ENCODE measurements at places on chromosomes 7 and 10.
A peak's percentile ranks its signal among the peaks of the same experiment; 100 is the strongest.

- no peak for DNase-seq
Measured at GRCh38 chr10:103789161-103789560, 66.2 kb downstream of the SH3PXD2A start.

GRCh38 chr7:16667355-16667754 lies 21.4 kb downstream of the BZW2 start:
- no peak for DNase-seq

GRCh38 chr7:152093717-152094116 lies 68.2 kb downstream of the GALNT11 start:
- DNase-seq = no peak

GRCh38 chr7:30423788-30424505 lies 54.6 kb downstream of the NOD1 start:
- DNase-seq = no peak

GRCh38 chr10:133158437-133158755 lies 1.6 kb upstream of the KNDC1 start:
- DNase-seq = no peak

GRCh38 chr10:44752451-44753441 lies 158.4 kb upstream of the TMEM72 start:
- DNase-seq = no peak

DNA sequence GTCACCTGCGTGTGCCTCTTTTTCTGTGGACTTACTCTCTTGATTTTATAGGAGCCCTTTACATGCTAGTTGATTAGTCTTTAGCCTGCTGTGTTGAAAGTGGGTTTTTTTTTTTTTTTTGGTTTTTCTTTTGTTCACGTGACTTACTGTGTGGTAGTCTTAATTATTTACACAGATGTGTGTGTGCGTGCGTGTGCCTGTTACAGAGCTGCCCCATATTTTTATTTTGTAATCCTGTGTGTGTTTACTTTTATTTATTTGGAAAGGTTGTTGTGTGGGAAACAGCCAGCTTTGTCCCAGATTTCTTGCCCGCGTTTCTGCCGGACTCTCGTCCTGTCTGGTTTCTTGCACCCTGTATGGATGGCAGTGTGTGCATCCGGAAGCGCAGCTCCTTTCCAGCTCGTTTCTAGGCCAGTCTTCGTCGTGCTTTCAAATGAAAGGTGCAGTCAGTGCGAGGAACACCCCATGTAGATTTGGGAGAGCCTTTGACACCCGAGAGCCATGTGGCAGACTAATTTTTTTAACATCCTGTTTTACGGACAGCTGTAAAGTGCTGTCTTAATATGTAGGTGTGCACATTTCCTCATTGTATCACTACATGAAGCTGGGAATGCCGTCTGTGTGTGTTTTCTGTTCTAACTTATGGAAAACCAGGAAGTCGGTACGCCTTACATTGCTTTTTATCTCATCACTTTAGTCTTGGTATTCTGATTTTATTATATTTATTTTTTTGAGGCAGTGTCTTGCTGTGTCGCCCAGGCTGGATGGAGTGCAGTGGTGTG lies 55.6 kb downstream of the DNAJB6 start:
- DNase-seq = no peak

DNA sequence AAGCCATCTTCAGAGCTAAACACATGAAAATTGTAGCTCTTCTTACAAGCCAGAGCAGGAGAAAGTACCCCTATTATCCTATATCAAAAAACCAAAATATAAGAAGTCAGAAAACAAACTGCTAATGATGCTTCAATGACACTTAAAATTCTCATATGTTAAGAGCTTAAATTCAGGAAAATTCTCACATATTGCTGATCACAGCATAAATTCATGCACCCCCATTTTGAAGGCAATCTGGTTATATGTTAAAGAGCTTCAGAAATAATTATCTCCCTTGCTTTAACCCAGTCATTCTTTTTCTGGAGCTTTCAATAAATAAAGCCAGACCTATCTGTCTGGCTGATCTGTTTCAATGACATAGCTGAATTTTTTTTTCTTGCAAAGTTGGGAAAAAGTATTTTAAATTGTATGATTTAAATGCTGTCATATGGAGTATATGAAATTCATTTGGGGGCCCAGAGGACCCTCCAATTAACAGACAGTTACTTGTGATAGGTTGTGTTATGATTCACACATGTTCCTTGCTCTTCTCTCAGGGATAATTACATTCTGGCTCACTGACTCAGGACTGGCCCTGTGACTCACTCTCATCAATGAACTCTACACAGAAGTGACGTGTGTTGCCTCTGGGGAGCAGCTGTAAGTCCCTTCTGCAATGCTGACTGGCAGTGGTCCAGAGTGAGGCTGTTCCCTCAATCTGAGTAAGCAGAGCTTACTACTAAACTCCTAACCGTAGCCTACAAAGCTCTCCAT lies 85.2 kb downstream of the HGF start:
- DNase-seq = no peak

- no peak for DNase-seq
Measured at GRCh38 chr10:90592638-90593302, 265.1 kb downstream of the HTR7 start.

GRCh38 chr7:131014906-131015656 lies 281.1 kb upstream of the KLF14 start:
- no peak for DNase-seq

DNA sequence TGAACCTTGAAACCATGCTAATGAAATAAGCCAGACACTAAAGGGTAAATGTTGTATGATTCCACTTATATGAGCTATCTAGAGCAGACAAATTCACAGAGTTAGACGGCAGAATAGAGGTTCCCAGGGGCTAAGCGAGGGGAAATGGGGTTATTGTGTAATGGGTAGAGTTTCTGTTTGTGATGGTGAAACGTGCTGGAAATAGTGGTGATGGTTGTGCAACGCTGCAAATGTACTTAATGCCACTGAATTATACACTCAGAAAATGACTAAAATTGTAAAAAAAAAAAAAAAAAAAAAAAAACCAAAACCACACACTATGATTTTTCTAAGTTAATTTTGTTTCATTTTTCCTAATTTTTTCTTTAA lies 30.0 kb downstream of the SFXN4 start:
- DNase-seq = peak; percentile 28

DNA sequence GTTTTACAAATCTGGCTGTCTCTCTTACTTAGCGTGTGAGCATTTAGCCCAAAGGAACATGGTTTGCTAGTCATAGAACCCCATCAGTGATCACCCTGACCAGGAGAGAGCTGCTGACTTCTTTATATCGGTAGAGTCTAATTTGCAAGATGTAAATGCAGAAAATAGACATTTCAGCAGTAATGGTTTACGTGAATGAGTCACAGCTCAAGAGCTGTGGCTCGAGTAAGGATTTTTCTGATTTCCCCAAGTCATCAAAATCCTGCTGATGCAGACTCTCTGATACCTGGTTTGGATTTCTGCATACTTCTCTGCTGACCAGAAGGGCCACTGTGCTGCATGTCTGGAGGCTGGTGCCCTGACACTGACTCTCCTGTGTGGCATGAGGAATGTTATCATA lies 25.7 kb downstream of the NUB1 start:
- DNase-seq = no peak

DNA sequence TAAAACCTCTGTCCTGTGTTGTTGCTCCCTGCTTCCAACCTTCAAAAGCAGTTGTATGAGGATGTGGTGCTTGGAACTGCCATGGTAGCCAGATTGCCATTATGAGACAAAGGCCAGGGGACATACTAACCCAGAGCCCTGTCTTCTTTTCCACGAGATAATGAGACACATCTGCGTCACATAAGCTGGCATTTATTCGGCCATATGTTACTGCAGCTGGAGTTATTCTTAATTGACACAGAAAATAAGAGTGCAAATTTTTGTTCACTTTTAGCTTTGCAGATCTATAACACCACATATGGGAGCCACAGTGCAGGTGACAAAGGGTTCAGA lies 15.5 kb upstream of the PDLIM1 start:
- DNase-seq = no peak

- DNase-seq = no peak
Measured at GRCh38 chr7:16062269-16062668, 359.1 kb downstream of the CRPPA start.

- no peak for DNase-seq
Measured at GRCh38 chr7:79064187-79064823, 389.2 kb downstream of the MAGI2 start.

DNA sequence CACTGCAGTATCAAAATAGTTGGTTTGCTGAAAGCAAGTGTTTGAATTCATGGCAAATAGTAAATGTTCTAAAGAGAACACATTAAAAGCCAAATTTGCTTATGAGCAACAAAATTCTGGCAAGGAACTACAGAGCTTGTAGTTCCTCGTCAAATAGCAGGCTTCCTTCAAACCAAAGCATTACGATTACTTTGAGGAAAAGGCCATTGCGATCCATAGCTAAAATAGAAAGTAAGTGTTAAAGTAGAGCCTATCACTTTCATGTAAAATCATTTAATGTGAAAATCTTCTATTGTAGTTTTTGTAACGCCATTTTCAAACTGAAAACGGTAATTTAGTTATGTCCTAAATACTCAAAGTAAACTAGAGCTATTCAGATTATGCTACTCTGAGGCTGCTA lies 20.1 kb downstream of the CACNA2D1 start:
- DNase-seq = no peak

DNA sequence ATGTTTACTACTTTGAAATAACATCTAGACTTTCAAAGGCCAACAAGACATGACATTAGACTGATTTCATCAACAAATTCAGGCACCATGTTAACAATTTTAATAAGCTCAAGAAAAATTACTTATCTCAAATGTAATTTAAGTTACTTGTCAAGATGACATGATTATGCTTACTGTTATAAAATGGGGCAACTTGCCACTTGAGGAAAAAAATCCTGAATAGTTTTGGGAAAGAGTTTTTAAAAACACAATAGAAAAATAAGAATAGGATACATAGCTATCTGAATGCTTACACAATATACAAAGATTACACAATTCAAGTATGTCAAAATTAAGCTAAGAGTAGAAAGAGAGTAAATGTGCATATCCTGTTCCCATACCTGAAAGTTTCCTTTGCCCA lies 85.4 kb downstream of the RNF32 start:
- no peak for DNase-seq

- no peak for DNase-seq
Measured at GRCh38 chr7:14236834-14237233, 247.4 kb upstream of the ETV1 start.

DNA sequence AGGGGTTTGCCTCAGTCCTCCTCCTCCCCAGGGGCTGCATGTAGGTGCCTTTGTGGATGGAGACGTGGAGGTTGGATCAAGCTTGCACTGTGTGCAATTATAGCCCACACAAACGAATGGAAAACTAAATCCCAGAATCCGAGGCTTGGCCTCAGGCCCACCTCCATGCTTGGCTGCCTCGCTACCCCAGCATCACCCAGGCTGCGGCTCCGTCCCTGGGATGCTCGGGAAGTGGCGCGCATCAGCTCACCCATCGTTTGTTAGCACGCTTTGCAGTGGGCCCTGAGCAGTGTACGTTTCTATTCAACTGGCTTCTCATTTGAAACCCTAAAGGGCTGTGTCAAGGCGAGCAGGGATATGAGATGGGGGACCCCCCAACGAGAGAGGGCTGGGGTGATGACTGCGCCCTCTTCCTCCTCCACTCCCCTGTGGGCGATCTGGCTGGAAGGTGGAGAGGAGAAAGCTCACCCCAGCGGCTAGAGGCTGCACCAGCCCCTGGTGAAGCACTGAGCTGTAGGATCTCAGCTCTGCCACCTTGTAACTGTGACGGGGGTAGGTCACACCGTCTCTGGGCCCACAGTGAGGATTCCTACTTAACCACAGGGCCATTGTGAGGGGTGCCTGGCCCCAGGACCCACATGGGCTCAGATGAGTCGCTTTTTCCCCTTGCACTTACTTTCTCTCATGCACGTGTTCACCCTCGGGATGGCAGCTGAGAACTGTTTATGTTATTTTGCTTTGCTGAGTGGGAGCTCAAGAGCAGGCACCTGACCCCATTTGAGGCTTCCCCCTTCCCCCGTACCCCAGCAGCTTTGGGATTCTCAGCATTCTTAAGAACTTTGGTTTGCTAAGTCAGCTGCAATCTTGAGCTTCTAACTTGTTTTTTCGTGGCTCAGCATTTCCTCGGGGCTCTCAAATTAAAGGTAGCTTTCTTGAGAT lies 12.7 kb upstream of the BTBD16 start:
- DNase-seq = no peak

DNA sequence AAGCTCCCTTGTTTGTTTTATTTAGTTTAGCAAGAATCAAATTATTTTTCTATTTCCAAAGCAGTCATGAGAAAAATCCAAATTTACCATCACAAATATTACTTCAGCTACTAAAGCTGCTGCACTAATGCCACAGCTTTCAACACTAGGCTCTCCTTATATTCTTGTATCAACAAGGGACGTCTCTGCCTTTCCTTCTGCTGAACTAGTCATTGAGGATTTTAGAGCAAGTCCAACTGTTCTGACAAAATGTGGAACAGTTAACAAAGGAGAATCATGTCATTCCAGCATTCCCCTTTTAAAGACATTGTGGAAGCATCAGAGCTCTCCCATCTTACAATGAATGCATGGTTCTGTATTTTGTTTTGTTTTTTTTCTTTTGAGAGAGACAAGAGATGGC lies 28.6 kb downstream of the FAM13C start:
- no peak for DNase-seq

DNA sequence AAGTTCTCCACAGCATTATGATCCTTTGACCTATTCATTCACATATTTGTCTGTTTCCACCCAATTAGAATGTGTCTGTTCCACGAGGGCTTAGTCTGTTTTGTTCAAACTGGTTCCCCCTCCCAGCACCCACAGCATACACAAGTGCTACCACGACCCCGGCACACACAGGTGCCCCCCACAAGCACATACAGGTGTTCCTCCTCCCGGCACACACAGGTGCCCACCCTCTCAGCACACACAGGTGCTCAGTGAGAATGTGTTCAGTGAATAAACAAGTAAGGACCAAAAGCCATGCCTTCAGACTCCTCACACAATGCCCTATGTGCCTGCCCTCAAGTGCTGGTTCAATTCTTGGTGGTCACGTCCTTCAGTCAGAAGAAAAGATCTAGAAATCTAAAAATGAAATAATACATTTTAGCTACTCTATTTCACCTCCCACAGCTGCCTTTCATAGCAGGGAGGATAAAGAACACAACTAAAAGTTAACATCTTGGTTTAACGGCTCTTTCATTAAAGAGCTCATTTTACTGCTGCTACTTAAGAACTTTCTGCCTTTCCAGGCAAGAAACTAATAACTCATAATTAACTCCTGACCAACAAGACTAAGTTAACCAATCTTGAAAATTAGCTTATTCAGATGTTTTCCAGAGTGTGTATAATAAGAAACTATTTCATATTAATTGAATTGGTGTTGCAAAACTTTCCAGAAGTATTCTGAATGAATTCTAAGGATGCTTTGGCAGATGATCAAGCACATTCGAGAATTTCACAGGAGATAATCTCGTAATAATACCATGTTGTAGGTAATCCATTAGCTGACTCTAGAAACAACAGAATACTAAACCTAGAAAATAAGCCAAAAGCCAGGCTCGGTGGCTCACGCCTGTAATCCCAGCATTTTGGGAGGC lies 2.3 kb downstream of the DNMBP start:
- DNase-seq = no peak

- peak; percentile 53 for DNase-seq
Measured at GRCh38 chr7:128020159-128020558, 11.1 kb downstream of the LRRC4 start.
